Hematopoietic multipotent progenitor cell treated with erythropoietin and hydrocortisone succinate and interleukin-3 and kit ligand, for 4 days (in vitro differentiated cells): ENCODE measurements at places on chromosomes 4 and X.

DNA sequence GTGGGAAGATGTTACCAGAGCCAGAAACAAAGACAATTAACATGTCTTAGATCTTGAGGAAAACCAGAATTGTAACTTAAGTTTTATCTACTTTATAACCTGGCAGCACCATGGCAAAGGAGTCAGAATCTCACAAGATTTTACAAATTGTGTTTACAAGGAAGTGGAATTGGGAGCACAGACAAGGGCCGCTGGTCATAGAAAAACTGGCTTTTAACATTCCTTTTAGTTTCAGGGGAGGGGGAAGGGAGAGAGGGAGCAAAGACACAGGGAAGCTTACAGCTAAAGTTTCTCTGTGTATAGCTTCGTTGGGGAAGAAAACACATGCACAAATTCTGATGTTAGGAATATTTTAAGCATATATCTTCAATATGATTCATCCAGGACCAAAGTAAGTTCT is 10.3 kb upstream of the UGT2B11 start:
- no peak for DNase-seq

DNA sequence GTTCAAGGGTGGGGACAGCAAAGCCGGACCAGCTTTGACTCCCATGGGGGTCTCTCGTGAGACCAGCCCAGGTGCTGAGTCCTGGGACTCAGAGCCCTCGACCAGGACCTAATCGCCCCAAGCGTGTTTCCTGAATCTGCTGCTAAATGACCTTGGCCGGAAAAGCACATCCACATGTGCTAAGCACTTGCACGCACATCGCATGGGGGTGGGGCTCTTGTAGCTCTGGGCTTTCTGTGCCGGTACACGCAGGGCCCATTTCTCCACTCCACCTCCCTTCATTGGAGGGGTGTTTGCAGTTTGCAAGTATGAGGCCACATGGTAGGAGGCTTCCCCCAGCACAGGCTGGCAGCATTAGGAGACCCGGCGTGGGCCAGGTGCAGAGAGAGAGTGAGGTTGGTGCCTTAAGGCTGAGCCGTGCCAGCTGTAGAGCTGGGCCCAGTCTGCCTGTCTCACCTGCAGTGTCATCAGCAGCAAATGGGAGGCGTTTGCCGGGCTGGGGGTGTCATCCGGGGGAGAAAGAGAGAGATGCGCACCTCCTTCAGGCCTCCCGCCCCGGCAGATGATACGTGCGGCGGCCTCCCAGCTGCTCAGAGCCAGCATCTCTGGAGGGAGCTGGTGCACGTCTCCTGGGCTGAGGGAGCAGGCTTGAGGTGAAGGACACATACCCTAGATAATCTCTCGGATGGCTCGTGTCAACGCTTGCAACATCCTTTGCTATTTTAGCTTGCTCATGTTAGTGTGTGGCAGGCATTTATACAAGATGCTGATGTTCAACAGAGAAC is 45.2 kb upstream of the CLCN4 start:
- peak; percentile 83 for DNase-seq

GRCh38 chrX:9677098-9677739 is 88.4 kb downstream of the GPR143 start:
- DNase-seq = no peak

DNA sequence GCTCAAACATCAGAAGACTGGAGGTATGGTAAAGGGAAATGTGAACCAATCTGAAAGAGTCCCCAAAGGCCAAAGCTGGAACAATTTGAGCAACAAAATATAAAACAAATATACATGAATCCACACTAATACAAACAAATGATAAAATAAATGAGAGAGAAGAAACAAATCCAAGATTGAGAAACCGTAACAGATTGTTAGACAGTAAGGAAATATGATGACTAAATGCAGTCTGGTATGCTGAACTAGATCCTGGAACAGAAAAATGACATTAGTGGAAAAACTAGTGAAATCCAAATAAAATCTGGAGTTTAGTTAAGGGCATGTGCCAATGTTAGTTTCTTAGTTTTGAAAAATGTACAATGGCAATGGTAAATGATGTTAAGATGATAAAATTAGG is 15.9 kb downstream of the PPA2 start:
- no peak for DNase-seq

DNA sequence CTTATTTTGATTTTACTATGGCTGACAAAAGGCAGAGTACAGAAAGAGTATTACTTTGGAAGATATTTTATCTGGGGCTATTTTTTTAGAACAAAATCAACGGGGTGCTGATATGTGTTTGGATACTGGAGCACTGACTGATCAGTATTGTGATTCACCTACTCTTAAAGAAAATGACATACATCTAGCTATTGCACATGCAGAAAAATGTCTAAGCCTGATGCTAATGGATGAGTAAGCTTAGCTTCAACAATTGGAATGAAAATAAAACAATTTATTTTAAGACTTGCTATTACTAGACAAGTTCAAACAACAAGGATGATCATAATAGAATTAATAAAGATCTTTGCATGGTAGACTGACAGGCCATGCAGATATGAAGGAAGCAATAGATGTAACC is 262.0 kb downstream of the PPP1R2C start:
- no peak for DNase-seq

- peak; percentile 15 for DNase-seq
Measured at GRCh38 chr4:90318193-90318592, 191.0 kb downstream of the CCSER1 start.

- DNase-seq = no peak
Measured at GRCh38 chr4:122830426-122831095, 3.9 kb downstream of the FGF2 start.

GRCh38 chrX:11728556-11728955 is 29.5 kb upstream of the MSL3 start:
- DNase-seq = no peak

DNA sequence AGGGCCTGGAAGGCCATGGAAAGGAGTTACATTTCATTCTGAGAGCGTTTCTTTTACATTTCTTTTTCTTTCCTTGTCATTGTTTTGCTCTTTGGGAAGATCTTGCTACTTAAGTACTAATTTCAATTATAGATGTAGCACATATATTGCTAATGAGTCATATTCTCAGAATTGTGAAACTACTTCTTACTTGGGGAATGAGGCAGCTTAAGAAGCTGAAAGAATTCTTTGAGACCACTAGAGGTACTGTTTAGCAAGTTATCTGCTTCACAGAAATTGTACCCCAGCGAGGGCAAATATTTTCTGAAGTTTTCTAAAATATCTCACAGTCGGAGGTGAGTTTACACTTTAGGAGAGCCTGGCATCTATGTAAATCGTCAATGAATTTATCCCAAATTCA is 100.6 kb downstream of the AFF2 start:
- DNase-seq = peak; percentile 46

DNA sequence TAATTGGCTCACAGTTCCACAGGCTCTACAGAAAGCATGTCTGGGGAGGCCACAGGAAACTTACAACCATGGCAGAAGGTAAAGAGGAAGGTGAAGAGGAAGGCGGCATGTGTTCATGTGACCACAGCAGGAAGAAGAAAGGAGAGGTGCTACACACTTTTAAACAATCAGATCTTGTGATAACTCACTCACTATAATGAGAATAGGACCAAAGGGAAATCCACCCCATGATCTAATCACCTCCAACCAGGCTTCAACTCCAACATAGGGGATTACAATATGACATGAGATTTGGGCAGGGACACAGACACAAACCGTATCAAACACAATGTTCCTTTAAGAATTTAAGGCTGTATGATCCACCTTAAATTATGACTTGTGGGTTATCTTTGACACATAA is 10.5 kb upstream of the PGM2 start:
- peak; percentile 20 for DNase-seq

DNA sequence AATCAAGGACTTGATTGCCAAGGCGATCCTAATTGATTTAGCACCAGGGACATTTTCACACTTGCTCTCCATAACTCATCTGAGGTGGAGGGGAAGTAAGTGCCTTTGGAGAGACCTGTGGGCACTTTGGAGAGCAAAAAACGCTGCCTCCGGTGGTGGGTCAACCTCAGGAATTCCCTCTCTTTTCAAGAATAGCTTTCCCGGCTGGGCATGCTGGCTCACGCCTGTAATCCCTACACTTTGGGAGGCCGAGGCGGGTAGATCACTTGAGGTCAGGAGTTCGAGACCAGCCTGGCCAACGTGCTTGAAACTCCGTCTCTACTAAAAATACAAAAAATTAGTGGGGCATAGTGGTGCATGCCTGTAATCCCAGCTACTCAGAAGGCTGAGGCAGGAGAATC is 49.2 kb downstream of the PRPS1 start:
- peak; percentile 30 for DNase-seq

DNA sequence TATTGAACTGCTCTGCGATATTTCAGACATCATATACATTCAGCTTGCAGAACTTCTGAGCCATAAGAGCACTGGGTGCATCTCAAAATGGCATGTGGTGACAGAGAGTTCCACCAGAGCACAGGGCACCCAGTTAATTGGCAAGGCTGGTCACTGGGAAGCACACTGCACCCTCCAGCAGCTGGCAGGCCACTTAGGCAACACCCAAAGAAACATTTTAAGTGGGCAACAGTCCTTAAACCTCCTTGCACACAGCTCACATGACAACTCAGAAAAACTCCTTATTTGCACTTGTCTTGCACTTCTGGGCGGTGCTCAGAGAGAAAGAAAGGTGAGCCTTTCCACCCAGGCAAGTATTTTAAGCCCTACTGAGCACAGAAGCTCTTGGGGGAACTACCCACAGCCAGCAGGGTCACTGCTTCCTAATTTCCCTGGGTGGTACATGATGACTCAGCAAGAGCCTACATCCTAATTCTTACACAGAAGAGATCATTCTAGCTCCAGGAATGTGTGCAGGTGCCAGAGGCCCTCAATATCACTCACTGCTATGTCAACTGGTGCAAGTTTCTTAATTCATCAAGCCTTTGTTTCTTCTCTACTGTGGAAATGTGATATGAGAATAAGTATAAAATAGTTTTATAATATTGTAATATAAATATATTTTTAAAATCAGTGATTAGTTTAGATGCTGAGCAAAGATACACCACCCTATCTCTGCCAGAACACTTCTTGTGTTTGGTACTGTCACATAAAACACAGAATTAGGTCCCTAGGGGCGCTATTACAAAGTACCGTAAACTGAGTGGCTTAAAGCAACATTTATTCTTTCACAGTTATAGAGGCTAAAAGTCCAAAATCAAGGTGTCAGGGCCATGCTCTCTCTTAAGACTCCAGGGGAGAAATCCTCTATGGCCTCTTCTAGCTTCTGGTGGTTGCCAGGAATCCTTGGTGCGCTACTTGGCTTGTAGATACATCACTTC is 155.1 kb upstream of the PPARGC1A start:
- no peak for DNase-seq

DNA sequence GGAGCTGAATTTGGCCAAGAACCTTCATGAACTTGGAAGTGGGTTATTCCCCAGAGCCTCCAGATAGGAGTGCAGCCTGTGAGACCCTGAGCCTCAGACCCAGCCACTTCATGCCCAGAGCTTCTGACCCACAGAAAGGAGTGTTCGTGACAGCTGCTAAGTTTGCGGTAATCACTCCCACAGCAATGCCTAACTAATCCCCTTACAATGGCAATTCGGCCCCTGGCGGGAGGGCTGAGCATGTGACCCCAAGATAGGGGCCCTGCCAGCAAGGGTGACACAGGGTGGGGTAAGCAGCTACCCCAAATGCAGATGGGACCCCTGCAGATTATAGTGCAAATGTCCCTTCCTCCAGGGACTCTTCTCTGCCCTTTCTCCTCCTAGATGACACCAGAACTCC is 22.5 kb downstream of the PNMA6E start:
- DNase-seq = no peak

GRCh38 chrX:40908857-40909475 is 173.6 kb upstream of the MED14 start:
- DNase-seq = no peak

DNA sequence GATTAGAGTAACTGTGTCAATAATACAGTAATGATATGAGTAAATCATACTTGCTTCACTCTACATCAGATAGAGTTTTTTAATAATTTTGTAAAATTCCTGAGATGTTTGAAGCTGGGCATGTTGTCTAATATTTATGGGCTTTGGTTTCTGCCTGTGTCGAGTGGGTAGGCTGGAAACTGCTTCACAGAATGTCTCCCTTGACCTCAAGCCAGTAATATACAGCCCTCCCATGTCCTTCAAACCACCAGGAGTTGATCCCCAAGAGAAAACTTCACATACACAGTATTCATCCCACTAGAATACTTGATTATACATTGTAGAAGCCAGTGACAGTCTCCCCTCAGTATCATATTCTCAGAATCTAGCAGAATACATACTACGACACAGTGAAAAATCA is 284.8 kb upstream of the TENM3 start:
- no peak for DNase-seq

DNA sequence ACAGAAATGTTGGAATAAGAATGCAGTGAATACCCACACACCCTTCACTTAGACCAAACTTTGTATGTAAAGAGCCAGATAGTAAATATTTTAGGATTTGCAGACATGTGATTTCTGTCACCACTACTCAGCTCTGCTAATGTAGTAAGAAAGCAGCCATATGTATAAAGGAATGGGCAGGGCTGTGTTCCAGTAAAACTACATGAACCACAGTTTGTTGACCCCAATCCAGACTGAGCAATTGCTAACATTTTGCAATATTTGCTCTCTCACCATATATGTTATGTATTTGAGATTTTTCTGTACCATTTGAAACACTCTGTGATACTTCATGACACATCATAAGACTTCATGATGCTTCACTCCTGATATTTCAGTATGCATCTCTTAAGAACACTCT is 32.0 kb upstream of the TBC1D1 start:
- no peak for DNase-seq

DNA sequence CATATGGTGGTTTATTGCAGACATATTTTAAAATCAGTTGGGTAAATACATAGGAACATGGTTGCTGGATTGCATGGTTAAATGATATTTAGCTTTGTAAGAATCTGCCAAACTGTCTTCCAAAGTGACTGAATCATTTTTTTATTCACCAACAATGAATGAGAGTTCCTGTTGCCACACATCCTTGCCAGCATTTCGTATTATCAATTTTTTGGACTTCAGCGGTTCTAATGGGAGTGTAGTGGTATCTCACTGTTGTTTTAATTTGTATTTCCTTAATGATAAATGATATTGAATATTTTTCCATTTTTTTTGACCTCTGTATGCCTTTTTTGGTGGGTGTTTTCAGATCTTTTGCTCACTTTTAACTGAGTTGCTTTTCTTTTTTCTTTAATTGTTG is 1.4 kb upstream of the MTHFD2L start:
- no peak for DNase-seq

DNA sequence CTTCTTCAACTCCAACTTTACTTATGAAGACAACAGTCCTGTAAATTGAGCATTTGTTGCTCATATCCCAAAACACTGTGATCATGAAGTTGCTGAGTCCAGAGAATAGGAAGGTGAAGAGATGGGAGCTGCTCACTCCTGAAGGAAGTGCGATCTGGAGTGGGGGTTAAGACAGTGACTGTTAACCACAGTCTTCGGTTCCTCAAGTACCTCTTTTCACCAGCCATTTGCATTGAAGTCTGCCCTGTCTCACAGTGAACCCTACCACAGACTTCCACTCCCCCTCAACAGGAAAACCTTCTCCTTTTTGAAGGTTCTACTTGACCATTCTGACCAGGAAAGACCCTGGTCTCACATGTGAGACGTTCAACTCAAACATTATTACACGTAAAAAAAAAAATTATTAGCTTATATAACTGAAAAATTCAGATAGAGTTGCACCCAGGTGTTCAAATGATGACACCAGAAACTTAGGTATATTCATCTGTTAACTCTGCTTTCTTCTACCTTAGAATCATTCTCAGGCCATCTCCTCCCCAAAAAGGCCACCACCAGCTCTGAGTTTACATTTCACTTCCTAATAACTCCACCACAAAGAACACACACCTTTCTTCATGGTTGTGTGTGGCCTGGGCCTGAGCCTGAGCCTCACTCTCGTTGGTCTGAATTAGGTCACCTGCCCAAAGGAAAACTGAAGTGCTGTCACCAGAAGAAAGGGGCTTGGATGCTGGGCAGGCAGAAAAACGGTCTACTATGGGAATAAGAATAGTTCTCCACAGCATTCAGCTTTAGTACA is 199.2 kb downstream of the DCTD start:
- DNase-seq = no peak
